DMS 273 treated with DMSO at 0.1 percent for 48 hours (cell line): ENCODE measurements at places on chromosomes 1 and 21.

GRCh38 chr21:46036696-46037330, 55.2 kb downstream of the COL6A1 start:
- no peak for DNase-seq

DNA sequence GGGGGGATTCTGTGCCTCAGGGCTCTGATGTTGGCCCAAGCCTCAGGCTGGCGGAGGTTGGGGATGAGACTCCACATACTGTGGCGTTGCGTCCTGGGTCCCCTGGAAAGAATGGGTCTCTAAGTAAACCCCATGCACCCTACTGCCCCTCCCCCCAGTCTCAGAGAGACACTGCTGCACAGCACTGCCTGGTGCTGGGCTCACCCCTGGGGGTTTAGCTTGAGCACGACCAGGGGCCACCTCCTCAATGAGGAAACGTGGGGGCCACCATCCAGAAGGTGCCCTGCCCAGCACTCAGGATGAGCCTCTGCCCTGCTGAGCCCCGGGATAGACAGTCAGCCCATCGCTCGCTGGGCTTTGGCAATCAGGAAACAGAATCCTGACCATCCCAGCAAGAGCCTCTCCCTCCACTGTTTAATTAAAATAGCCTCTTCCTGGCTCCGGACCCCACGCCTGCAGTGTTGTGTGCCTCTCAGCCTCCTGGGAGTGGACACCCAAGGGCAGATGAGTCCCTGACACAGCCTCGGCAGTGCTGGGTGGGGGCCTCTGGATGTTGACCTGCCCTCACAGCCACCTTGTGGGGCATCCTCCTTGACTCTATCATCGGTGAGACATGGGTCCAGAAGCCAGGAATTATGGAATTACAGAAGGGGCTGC, 3.5 kb upstream of the KRTAP10-4 start:
- DNase-seq: no peak

DNA sequence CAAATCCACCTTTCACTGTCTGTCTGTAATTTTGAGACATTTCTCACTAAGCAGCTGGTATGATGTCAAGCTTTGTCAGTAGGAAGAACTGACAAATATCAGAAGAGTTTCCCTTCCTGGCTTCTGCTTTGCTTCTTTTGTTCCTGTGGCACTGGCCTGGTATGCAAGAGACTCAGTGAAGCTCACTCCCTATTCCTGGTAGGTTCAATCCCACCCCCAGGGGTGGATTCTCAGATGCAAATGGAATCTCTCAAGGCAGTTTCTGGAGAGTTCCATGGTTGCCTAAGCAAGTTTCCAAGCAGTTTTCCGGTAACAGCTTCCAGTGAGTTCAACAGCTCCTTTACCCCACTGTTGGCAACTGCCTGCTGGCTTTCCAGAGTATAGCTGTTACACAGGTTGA, 683.4 kb downstream of the PTPRC start:
- no peak for DNase-seq

DNA sequence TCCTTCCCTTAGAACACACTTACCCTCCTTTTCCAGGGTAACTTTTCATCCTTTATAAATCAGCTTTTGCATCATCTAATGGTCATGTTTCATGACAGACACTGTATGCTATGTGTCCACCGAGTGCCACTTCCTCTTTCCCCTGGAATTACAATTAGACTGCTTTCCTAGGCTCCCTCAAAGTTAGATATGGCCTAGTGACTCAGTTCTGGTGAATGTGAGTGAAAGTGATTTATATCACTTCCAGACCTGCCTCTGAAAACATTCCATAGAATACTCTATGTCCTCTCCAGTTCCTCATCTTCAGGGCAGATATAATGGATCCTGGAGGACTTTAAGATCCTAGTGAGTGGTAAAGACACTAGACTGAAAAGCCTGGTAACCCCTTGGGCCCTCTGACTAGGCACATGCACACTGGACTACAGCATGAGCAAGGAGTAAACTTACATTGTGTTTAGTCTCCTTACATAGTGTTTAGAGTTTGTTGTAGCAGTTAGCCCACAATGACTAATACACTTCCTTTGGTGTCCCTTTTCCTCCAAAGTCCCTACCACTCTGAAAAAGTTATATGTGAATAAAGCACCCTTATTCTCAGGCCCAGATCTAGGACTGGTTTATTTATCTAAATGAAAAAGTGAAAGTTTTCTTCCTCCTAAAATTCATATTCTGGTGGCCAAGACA, 59.3 kb downstream of the GPR88 start:
- no peak for DNase-seq

GRCh38 chr1:46458190-46458589, 31.4 kb upstream of the DMBX1 start:
- no peak for DNase-seq

DNA sequence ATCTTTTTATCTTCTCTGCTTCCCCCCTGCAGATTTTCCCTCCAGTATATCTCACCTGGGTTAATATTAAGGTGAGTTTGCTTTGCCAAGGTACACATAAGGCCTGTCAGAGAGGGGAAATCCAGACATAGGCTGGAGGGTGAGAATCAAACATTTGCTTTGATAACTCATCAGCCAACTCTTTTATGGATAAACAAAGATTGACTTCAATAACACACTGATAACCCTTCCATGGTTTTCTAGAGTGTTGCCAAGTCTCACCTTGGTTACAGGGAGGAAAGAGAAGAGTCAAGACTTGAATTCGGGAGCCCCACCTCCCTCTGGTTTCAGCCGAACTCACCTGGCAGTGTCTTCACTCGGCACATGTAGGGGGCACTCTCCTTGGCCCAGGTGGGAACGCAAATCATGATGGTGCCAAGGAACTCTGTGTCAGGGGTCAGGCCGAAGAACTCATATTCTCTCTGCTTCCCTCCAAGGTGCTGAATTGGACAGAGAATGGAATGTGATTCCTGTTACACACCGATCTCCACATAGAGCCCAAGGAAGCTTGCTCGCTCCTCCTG, 15.1 kb downstream of the IL22RA1 start:
- no peak for DNase-seq

DNA sequence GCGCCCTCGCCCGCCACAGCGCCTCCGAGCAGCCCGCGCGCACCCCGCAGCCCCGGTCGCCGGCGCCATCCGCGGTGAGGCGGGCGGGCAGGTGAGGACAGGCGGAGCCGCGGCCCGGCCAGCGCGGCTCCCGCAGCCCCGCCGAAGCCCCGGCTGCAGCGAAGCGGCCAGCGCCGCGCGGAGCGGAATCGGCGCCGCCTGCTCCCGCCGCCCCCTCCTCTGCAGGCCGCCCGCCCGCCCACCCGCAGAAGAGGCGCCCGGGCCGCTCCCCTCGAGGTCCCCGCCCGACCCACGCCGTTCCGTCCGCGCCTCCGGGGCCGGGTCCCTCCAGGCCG, 1.3 kb downstream of the PRDM16 start:
- DNase-seq: no peak

GRCh38 chr1:40599926-40600325, 65.6 kb downstream of the RIMS3 start:
- no peak for DNase-seq

- DNase-seq: peak; percentile 14
Measured at GRCh38 chr1:149962039-149962647, 25.5 kb upstream of the MTMR11 start.

DNA sequence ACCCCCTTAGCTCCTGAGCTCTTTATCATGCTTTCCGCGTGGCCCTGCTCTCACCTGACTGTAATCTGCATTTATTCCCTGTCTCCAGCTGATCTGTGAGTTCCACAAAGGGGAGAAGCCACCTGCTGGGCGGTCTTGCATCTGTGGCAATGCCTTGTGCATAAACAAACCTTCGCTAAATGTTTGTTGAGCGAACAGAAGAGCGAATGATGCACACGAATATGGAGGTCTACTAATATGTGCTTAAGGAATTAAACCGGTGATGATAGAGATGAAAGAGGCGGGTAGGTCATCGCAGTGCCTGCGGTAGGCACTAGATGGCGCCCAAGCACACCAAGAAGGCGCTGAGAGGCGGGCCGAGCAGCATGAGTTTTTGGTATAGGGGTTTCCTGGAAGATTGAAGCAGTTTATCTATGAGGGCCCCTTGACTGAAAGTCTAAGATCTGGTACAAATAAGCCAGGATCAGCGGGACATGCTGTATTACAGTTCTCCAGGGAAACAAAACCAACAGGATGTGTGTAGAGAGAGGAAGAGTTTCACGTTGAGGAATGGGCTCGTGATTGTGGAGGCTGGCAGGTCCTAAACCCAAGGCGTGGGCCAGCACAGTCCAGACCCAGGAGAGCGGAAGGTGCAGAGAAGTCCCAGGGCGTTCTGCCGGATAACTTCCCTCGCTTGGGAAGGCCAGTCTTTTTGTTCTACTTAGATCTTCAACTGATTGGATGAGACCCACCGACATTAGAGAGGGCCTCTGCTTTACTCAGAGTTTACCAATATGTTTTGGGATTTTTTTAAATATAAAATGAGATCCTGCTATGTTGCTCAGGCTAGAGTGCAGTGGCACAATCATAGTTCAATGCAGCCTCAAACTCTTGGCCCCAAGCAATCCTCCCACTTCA, 34.7 kb downstream of the TOMM20 start:
- peak; percentile 29 for DNase-seq

DNA sequence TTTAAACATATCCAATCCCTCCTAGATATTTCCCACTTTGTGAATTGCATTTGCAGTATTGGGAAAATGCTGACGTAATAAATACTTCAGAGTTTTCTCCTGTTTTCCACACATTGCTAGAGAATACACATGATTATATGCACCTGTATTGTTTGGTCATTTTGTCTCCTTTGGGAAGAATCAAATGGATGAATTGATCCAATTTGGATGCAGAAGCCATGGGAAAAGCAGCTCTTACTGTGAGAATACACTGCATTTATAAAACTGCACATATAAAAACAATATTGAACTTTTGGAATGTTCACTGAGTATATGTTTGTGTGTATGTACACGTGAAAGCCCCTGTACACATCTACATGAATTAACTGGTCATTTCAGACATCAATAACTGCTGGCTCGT, 306.6 kb upstream of the LYPLAL1 start:
- DNase-seq: no peak

DNA sequence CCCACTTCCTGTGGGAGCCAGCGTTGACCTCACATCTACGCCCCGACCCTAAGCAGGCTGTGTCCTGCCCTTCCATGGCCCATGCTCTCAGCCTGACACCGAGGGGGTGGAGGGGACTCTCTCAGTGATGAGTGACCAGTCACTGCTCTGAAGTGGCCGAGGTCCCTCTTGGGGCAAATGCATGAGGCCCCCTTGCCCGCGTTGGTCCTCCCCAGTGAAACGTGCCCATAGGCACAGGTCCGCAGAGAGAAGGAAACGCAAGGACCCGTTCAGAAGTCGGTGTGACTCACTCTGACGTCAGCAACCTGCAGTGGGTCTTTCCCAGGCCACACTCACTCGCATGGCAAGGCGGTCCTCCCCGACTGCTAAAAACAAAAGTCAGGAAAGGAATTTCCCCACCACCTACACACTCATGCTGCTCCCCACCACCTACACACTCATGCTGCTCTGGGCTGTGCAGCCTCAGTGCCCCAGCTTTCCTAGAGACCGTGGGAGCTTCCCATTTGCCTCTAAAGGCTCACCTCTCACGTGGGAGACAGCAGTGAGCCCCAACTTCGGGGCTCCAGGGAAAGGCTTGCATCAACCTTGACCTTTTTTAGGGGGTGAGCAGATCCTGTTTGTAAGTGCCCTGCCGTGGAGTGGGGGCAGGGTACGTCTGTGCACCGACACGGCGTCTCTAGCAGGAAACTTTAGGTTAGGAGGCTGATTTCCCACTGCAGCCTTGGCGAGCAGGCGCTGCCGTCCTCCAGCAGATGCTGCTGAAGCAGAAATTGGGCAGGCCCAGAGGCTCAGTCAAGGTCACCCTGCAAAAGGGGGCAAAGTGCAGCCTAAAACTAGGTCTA, 11.4 kb downstream of the UBASH3A start:
- no peak for DNase-seq

DNA sequence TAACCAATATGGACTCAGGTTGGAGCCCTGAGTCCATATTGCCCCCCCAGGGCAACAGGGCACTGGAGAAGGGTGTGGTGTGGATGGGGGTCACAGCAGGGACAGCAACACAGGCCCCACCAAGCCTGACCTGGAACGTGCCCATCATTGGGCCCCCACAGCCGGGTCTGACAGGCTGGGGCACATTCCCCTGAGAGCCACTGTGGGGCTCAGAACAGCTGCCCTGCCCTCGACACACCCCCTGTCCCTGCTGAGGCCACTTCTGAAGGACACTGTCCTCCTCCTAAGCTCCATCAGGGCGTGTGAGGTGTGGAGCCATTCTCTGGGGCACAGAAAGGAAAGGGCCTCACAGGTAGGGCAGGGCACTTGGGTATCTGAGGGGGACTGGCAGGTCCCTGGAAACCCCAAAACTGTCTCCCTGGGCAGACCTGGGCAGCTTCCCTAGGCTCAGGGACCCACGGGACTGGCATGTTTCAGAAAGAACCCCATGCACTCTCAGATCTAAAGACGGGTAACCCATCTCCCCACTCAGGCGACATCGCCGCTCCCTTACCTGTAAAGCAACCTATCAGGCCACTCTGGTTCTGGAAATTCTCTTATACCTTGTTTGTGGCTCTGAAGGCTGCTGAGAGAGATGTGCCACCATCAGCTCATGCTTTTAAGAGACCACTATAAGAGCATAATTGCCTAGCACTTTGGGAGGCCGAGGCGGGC, 95.5 kb downstream of the DMRTB1 start:
- DNase-seq: no peak

- no peak for DNase-seq
Measured at GRCh38 chr1:29812408-29813135, 576.2 kb downstream of the PTPRU start.

GRCh38 chr1:85179522-85179921, 21.3 kb downstream of the SYDE2 start:
- no peak for DNase-seq

DNA sequence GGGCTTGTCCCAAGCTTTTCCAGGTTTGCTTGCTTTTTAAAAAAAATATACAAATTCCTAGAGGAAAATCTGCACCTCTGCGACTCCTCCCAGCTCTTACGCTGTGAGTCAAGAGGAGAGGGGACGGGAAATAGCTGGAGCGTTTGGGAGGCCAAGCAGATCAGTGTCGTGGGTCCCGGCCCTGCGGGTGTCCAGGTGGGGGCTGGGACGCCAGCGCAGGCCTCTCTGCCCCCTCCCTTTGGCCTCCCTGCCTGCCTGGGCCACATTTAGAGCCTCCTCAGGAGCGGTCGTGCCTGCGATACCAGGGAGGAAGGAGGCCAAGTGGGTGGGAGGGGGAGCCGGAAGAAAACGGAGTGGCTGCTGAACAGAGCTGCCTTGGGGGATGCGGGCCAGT, 9.0 kb downstream of the WNT4 start:
- DNase-seq: no peak

- DNase-seq: no peak
Measured at GRCh38 chr1:82388679-82389078, 587.9 kb downstream of the ADGRL2 start.

- no peak for DNase-seq
Measured at GRCh38 chr1:22584001-22584562, 20.8 kb downstream of the EPHA8 start.

GRCh38 chr1:159079525-159079924, 3.0 kb upstream of the AIM2 start:
- DNase-seq: no peak
